ENCODE measurements at places on chromosomes 7 and 10. TPM values are rescaled to one million over a fixed set of nuclear protein-coding genes. Genes with fewer than 3 reads are reported as not detected.
A peak's percentile ranks its signal among the peaks of the same experiment; 100 is the strongest.

- DNase-seq = no peak
Measured at GRCh38 chr10:29807163-29807806, 172.5 kb upstream of the SVIL start.

DNA sequence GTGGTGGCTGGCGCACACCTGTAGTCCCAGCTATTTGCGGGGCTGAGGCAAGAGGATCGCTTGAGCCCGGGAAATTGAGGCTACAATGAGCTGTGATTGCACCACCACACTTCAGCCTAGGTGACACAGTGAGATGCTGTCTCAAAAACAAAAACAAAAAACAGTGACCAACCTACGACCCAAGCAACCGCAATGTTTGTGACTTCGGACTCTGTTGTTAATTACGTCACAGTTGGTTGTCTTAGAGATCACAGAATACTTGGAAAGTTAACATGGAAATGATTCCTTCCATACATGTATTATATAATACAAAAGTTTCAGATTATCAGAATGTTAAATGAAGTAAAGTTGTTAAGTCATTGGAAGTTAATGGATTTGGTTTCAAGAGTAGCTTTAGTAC lies 106.2 kb downstream of the REEP3 start:
- no peak for DNase-seq

- DNase-seq = no peak
Measured at GRCh38 chr7:71261066-71261465, 129.1 kb downstream of the GALNT17 start.

DNA sequence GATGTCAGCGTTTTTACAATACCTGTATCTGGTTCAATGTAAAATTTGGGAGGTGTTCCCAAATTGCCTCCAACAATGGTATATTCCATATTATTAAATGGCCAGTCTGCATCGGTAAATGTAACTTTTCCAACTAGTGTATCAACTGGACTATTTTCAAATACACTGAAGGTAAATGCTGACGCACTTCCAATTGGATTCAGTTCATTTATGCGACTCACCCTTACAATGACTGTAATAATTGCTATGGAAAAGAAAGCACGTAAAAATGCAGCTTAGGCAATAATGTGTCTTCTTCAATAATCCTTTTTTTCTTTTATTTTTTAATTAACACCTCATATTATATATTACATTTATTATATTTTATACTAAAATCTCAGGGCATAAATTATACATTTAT lies 209.1 kb downstream of the HGF start:
- no peak for DNase-seq

DNA sequence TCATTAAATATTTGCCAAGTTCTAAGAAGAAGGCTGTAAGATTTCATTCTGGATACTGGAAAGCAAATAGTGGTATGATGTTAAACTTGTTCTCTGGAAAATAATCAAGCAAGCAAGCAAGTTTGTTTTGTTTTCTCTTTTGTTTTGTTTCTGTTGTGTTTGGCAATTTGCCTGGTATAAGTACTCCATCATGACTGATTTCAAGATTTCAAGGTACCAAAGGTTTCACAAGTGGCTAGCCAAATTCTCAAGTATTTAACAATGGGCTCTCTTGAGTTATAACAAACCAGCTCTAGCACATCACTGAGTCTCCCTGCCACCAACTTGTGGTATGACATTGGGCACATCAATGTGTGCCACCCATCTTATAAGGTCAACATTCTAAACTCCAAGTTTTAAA lies 151.7 kb upstream of the IGFBP3 start:
- DNase-seq = no peak

Gene SPDYE1
- not detected for total RNA-seq

GRCh38 chr7:143085109-143085508 lies 33.0 kb downstream of the OR6V1 start:
- no peak for DNase-seq

DNA sequence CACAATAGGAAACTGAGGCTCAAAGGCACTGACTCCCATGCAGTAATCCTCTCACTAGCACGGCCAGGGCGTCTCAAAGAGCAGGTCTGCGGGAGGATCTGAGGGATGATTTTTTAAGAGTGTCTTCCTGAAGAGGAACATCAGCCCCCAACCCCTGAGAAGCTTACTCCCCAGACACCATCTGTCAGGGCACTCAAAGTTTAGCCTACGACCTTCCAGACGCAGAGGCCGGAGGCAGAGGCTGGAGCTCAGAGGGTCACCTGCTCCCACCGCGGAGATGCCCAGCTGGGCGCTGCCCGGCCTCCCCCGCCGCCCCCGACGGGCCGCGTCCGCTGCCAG lies 1.7 kb downstream of the ZNF777 start:
- no peak for DNase-seq

DNA sequence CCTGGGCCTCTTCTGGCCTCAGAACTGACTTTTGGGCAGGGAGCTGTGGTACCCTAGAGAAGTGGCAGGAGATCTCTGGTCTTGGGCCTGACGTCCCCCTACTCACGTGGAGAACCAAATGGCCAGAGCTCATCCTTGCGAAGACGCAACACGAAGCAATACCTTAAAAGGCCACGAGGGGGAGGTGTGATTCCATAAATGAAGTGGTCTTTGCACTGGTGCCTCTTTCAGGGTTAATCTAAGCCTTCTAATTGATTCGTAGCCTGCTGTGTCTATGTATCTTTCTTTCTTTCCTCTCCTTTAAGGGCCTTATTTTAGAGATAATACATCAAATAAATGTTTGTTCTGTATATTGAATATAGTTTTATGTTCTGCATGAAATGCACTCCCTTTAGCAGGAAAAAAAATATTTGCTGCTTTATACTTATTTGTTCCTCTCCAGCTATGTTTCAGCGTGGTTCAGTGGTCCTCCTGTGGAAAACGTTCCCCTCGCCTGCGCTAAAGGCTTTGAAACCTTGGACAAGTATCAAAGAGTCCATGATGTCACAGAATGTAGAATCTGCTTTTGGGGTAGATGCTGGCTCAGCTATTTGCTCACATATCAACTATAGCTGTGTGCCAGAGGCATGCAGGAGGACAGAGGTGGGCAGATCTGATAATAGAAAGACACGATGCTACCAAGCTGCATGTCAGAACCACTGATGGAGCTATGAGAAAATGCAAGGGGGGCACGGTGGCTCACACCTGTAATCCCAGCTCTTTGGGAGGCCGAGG lies 41.0 kb downstream of the STRA8 start:
- DNase-seq = peak; percentile 98

Gene PPP1R3C
- 1.7 TPM for total RNA-seq

- no peak for DNase-seq
Measured at GRCh38 chr10:5479481-5480161, 19.7 kb downstream of the CALML5 start.

GRCh38 chr10:99612167-99612831 lies 7.9 kb downstream of the SLC25A28 start:
- DNase-seq = no peak

Gene PBLD
- 0.90 TPM for total RNA-seq

Data from H1 (cell line).